ENCODE measurements at places on chromosomes 6 and 20.
A peak's percentile ranks its signal among the peaks of the same experiment; 100 is the strongest.

DNA sequence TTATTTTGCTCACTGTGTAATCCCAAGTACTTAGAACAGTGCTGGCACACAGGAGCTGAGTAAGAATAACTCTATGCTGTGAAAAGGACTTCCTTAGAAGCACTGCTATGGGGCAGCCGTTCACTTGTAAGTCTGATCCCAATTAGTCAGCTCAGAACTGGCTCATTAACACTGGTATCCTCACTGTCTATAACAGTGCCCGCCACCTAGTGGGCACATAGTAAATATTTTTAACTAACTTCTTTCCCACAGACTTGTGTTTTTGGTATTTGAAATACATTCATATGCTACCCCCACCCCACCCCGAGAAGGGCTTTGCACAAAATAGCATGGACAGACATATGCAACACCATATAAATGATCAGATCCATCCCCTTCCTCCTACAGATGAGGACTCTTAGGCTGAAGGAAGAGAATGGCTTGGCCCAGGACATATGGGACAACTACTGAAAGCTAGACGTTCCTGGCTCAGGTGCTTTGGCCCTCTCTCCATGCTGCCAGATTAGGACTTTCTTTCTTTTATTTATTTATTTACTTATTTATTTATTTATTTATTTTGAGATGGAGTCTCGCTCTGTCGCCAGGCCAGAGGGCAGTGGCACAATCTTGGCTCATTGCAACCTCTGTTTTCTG lies 47.1 kb downstream of the DST start:
- DNase-seq: peak; percentile 51

- no peak for DNase-seq
These were observed 29.8 kb downstream of the SLC13A3 start for GRCh38 chr20:46621492-46621891.

- no peak for DNase-seq
These were observed 220.3 kb upstream of the LAMP5 start for GRCh38 chr20:9294041-9294440.

DNA sequence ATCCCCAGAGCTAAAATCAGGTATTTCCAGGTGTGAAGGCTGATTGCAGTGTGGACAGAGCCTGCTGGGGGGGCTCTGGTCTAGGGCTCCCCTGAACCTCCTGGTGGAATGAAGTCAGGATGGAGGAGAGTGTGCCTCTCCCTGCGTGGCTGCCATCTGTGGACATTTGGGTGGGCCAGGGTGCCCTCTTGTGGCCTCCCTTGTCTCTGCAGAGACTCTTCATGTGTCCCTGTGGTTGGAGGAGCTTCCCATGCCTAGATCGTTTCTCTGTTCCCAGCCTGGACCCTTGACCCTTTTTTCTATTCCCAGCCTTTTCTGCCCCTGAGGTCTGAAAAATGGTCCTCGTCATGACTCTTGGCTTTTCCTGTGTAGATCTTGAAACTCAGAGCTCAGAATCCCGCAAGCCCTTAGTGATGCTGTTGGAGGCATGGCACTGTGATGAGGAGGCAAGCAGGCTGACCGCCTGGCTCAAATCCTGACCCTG lies 9.9 kb upstream of the PSMF1 start:
- peak; percentile 39 for DNase-seq

DNA sequence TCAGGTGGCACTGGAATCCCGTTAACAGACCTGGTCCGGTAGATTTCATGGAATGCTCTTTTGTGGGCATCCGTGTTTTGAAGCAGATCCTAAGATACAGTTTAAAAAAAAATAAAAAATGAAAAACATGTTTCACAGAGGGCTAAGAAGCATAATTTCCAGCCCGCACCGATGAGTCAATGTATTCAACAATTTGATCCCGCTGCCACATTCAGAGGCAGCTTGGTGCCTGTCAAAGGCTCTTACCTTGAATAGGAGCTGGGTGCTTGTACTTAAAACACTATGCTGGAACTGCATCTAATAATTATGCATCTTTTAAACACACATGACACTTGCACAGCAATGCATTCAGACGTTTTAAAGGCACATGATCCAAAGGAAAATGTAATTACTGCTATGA lies 164.8 kb downstream of the SYNE1 start:
- no peak for DNase-seq

DNA sequence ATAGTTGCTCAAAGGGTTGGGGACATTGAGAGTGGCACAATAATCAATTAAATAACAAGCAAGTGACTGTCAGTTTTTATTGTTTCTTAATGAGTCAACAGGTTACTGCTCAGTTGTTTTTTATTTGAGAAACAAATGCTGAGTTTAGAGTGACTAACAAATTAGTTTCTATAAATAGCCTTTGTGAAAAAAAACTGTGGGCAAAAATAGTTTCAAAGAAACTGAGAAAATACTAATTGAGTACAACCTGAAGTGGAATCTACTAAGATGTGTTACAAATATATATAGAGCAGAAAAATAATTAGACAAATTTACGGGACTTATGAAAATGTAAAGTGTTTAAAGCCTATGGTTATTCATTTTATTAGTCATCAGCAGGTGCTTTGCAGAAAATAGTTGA lies 22.3 kb downstream of the BEND6 start:
- no peak for DNase-seq

DNA sequence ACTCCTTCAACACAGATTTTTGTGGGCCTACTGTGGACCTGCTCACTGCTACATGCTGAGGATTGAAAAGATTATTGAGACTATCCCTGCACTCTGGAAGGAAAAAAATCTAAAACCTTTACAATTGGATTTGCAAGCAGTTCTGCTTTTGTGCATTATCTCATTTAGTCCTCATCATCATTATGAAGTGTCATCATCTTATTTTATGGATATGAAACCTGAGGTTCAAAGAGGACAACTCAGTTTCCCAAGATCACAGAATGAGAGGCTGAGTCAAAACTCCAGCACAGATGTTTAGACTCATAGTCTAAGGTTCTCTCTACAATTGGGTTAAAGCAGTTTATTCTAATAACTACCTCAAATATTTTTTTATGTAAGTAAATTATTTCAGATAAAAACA lies 160.2 kb upstream of the MARCKS start:
- DNase-seq: no peak
